ENCODE measurements at places on chromosomes 13 and 19.

GRCh38 chr19:10085641-10086590, at the start of gene SHFL:
Gene SHFL, plus strand, starts transcription at chr19:10086317. Its CDS starts 111 bp downstream, at chr19:10086428.
- peak; percentile 94 for DNase-seq

DNA sequence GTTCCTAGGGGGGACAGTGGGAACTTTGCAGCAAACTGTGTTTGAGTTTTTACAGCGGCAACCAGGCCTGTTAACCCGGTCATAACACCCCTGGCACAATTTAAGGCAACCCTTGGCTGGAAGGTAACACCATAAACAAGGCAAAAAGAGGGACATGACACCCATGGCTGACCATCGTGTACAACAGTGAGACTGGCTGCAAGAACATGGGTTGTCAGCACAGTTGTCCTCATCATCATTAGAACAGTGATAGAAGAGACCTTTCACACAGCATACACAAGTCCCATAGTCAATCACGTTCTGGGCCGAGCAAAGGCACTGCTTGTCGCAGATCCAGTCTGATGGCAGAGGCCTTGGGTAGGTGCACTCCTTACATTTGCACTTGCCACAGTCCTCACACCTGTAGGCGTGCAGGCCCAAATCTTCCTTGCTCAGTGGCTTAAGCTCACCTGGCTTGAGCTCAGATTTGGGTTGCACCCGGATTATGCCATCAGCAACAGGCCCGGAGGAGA, 4.1 kb downstream of the SPRY2 start:
- no peak for DNase-seq

DNA sequence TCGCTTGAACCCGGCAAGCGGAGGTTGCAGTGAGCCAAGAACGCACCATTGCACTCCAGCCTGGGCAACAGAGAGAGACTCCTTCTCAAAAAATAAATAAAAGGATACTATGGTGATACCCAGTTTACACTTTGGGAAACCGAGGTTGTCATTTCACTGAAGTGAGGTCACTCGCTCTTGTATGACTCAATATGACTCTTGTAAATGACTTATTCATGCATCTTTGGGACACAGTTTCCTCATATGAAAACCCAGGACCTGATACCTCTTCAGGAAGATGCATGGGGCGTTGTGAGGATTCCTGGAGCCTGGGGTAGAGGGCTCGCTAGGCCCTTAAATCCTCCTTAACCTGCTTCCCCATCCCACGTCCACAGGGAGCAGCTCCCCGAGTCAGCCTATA, 4.5 kb downstream of the PSMD8 start:
- DNase-seq, result no peak

DNA sequence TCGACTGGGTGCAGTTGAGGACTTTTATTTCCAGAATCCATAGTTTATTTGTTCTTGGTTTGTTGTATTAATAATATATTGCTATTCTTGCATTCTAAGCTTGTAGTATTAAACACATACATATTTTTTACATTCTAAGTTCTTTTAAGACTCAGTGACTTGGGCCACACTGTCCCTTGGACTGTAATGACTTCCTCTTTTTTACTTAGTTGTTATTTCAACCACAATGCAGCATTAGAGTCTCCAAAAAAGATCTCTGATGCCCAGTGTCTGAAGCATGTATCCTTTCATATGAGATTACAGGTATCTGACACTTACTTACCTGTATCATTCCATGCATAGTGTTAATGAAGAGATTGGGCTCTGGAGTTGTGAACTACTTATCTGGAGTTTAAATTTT, 864.9 kb upstream of the PCDH20 start:
- no peak for DNase-seq

GRCh38 chr19:30225676-30226463, 146.3 kb upstream of the ZNF536 start:
- DNase-seq, result no peak

DNA sequence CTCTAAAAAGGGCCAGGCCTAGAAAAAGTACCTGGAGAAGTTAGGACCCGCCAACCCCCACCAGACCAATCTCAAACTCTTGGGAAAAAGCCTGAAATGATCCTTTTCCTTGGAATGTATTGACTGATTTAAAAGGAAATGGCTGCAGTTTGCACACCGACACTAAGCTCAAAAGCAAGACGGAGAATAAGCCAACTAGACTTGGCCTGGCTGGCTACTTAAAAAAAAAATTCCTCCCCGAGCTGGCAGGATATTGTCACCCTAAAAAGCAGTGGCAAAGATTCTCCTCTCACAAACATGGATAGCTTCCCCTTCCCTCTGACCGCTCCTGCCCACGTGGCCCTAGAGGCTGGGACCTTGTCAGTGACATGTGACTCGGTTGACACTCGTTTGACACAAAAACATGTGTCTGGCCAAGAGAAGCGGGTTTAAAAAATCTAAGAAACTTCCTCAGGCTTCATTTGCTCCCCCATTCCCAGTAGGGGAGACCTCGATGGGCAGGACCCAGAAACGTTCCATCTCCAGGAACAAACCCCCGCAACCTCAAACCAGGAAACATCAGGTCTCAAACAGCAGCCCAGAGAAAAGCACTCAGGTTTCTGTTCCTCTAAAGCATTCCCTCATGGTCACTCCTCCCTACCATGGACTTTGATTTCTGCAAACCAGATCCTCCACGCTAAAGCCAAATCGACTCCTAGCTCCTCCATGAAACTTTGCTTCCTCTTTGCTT, 1.3 kb downstream of the RFX1 start:
- no peak for DNase-seq

- DNase-seq, result no peak
Observed at GRCh38 chr13:27857282-27857681, 62.5 kb upstream of the PDX1 start.

DNA sequence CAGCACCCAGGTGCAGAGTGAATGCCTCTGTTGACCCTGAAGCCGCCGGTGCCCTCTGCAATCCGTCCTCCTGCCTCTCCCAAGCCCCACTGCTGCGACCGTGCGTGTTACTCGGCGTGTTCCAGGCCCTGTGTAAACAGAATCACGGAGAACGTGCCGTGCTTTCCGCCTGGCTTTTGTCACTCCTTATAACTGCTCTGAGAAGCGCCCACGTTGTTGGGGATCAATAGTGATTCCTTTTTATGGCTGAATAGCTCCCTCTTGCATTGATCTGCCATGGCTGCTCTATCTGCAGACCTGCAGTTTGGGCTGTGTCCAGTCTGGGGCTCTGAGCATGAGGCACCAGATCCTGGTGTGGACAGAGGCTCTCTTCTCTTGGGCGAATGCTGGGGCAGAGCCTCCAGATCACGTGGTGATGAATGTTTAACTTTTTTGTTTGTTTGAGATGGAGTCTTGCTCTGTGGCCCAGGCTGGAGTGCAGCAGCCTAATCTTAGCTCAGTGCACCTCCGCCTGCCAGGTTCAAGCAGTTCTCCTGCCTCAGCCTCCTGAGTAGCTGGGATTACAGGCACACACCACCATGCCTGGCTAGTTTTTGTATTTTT, 15.8 kb downstream of the ADPRHL1 start:
- DNase-seq, result no peak

DNA sequence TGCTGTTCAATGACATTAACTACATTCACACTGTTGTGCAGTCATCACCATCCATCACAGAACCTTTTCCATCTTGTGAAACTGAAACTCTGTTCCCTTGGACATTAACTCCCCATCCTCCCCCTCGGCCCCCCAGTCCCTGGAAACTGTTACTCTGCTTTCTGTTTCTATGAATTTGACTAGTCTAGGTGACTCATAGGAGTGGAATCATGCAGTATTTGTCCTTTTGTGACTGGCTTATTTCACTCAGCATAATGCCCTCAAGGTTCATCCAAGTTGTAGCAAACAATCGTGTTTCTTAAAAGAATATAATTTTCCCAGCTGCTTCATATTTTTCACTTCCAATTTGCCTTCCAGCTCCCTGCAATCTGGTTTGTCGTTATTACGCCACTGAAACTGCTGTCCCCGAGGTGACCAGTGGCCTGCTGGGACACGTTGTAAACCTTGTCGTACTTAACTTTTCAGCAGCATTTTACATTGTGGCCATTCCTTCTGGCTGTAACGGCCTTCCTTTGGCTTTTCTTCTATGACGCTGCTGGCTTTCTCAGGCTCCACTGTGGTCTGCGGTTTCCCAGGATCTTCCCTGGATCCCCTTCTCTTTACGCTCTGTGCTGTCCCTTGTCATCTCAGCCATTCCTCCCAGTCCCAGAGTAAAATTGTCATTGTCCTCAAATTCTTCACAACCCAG, 74.0 kb downstream of the DHRS12 start:
- DNase-seq, result peak; percentile 48

- DNase-seq, result no peak
Observed at GRCh38 chr13:86684402-86684801, 885.2 kb upstream of the SLITRK6 start.

GRCh38 chr19:32691952-32692726, 518 bp downstream of the NUDT19 start:
- DNase-seq, result no peak

DNA sequence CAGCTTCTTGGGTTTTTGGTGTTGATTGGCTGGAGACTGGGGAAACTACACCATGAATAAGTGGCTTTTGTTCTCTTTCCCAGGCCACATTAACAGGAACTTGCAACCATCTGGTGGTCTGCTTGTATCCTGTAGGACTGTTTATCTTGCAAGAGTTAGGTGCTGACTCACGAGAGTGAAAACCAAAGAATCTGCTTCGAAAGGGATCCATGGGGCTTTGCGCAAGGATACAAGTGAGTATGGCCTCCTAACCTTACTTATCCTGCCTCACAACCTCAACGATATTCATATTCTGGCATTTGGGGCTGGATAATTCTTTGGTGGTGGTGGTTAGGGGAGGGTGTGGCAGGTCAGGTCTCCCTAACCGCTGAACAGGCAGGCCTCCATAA, 4.7 kb upstream of the SIGLECL1 start:
- no peak for DNase-seq

DNA sequence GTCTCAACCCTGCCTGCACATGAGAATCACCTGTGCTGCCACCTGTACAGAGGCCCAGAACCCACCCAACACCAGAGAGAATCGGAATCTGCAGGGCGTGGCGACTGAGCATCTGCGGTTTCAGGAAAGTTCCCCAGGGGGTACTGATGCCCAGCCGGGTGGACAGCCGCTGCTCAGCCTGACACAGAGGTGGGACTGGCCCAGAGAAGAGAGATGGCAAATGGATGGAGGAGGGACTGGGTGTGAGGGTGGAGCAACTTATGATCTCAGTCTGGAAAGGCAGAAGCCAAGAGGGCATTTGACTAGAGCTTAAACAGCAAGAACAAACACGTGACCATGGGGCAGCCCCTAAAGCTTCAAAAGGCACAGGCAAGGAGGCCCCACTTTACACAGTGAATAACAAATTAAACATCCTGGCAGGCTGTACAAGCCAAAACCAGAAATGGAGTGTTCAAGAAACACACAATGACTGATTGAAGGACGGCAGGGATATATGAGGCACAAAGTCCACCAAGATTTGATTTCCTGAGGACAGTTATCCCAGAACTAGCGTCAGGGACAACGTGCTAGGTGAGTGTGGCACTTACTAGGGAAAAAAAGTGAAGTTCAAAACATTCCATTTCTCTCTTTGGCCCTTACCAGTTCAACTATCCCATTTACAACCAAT, 3.1 kb downstream of the RANBP3 start:
- no peak for DNase-seq

- DNase-seq, result no peak
Observed at GRCh38 chr13:91381371-91381770, 17.1 kb upstream of the GPC5 start.

GRCh38 chr19:49425922-49426592, 869 bp downstream of the GFY start:
- no peak for DNase-seq

DNA sequence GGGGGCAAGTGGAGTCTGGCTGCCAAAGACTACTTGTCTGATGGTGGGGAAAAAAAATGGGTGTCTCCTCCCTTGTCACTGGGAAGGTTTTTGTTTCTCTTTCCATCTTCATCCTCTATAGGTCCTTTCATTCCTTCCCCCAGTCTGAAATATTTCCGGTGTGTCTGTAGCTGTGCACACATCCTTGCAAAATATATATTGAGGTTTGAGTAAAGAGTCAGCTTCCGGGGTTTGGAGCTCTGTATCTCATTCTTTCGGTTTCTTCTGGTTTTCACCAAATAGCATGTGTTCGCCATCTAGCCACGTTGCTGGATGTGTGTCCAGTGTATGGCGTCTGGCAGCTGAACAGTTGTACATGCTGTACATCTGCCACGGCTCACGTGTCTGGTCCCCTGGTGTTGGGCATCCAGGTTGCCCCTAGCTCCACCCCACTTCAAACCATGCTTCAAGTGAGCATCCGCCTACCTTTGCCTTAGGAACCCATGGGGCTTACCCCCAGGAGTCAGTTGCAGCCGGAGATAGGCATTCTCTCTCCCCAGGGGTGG, 142.2 kb downstream of the SIPA1L3 start:
- no peak for DNase-seq

DNA sequence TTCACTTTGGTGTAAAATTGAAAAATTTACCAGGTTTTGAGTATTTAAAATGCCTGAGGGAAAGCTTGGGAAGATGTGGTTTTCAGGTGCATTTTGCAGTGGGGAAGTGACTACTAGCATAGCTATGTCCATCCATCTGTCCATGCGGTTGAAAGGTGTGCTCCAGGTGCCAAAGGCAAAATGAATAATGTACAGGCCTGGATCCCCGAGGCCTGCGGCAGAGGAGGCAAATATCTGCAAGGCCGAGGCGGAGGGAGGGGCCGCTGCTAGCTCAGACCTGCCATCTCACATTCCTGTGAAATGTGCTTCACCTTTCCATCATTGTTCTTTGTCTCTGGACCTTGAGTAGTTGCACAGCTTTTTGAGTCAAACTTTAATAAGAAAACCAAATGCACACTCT, 65.5 kb downstream of the ERCC5 start:
- no peak for DNase-seq

Measured in HTR-8/SVneo (cell line).